ENCODE measurements at places on chromosomes 1 and 21.
A peak's percentile ranks its signal among the peaks of the same experiment; 100 is the strongest.

- DNase-seq = no peak
Measured at GRCh38 chr1:238649200-238649599, 737.2 kb upstream of the CHRM3 start.

- DNase-seq = no peak
Measured at GRCh38 chr1:205371871-205372660, 15.3 kb upstream of the KLHDC8A start.

- DNase-seq = no peak
Measured at GRCh38 chr1:53495633-53496345, 36.6 kb downstream of the DMRTB1 start.

GRCh38 chr1:51341876-51342496, 11.6 kb upstream of the TTC39A start:
- DNase-seq = no peak

DNA sequence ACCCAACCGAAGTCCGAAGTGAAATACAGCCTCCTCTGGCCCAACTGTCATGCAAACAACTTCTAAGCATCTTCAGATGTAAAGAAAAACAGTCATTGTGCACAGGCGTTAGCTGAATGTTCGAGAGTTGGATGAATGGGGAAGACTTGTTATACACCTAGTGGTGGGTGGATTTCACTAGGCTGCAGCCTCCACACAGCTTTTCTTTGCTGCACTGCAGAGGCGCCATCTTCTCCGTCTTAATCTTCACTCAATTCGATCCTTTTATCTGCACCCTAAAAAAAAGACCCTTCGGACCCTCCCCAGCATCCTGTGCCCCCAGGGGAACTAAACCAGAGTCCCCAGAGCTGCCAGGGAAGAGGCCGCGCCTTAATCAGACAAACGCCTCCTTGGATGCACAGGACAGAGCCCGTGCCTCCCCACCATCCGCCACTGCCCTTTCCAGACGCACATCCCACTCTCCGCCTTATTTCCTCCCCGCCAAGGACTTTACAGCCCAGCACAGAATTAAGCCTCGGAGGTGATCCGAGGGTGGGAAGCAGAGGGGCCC, 1.4 kb downstream of the APP start:
- DNase-seq = peak; percentile 58

DNA sequence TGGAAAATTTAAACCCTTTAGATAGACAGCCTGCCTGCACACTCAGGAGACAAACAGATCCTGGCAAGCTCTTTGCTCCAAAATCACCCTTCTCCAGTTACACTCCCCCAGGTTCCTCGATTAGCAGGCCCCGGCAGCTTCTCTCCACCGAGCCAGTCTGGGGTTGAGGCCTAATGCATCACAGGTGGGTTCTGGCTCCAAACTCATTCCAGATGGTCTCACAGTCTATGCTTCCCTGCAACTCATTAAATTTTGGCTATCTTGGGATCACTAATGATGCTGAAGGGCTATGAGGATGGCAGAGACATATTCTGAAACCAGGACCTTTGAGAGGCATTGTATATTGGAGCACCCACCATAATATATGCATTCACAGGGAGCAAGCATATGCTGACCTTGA, 559.8 kb upstream of the USP24 start:
- no peak for DNase-seq

- DNase-seq = no peak
Measured at GRCh38 chr21:45848331-45848730, 133.2 kb upstream of the COL6A1 start.

DNA sequence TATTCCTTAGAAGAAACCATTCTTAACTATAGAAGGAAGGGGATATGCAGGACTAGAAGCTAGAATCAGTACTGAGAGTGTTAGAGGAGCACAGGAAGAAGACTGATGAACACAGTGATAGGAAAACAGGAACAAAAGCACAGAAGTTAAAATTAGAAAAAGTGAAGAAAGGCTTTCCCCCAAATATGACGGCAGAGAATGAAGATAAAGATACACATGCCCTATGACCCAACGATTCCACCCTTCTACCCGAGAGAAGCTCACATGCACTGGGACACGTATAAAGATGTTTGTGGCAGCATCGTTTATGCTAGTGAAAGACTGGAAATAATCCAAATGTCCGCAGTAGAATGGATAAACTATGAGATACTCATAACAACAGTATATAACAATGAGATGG, 74.2 kb downstream of the DTL start:
- DNase-seq = no peak

DNA sequence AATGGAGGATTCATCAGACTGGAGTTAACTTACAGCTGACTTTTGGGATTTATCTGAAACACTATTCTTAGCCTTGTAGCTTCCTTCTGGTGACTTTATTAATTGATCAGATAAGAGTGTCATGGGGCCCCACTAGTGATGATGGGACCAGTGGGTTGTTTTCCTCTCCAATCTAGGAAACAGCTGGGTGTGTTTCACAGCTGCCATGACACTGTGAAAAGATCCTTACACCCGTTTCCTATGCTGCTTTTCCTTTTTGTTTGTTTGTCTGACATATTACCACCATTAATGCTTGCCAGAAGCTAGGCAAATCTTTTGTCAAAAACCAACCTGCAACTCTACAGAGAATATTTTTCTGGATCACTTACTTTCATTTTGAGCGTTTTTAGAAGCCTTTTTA, 86.2 kb downstream of the ZBTB18 start:
- DNase-seq = no peak

DNA sequence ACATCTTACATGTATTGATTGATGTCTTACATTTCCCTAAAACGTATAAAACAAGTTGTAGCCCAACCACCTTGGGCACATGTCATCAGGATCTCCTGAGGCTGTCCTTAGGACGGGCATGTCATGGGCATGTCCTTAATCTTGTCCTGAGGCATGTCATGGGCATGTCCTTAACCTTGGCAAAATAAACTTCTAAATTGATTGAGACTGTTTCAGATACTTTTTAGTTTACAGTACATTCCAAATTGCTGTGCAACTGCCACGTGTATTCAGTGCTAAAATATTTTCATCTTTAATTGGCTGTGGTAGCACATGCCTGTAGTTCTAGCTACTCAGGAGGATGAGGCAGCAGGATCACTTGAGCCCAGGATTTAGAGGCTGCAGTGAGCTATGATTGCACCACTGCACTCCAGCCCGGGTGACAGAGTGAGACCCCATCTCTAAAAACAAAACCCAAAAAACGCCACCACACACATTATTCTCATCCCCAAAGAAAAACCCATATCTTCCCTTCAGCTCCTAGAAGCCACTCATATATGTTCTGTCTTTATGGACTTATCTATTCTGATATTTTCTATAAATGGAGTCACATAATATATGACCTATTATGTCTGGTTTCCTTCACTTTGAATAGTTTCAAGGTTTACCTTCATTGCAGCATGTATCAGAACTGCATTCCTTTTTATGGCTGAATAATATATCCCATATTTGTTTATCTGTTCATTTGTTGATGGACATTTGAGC, 96.0 kb upstream of the BTG3 start:
- no peak for DNase-seq
